Fibroblast of the aortic adventitia (primary cell): ENCODE measurements at places on chromosomes 2 and 18. TPM values are rescaled to one million over a fixed set of nuclear protein-coding genes. Genes with fewer than 3 reads are reported as not detected.

MYCN gene
- not detected in 2 replicates for total RNA-seq

DNA sequence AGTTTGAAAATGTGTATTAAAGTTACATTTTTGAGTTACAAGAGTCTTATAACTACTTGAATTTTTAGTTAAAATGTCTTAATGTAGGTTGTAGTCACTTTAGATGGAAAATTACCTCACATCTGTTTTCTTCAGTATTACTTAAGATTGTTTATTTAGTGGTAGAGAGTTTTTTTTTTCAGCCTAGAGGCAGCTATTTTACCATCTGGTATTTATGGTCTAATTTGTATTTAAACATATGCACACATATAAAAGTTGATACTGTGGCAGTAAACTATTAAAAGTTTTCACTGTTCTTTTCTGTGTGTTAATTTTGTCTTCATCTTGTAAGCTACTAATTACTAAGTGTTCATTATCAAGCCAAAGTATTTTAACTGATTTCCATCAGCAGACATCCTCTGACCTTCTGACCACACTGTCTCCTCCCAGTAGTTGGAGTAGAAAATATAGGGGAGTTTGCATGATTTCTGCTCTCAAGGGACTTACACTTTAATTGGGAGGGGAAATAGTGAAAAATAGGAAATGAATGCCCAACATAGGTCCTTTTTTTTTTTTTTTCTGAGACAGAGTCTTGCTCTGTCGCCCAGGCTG, 4.3 kb downstream of the PMAIP1 start:
- DNase-seq = no peak

UGT1A5 gene
- total RNA-seq = not detected in 2 replicates

CIDEA gene
- total RNA-seq = not detected in 2 replicates

TWIST2 gene
- total RNA-seq = 15.8 and 64.1 TPM in 2 replicates

DNA sequence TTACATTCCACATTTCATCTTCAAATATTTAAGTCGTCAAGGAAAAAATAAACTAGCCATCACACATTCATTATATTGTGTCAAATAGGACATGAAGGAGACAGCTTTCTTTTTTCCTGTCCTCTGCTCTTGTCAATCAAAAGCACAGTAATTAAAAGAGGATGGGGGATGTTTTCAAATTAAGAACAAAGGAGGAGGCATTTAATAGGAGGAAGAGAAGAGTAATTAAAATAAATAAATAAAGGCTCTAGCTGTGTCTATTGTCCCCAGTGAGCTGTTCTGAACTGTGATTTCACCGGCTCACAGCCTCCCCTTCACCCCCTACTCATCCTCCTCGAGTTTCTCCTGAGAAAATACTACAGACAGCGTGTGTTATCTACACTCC, 1377.1 kb upstream of the PIK3C3 start:
- no peak for DNase-seq

DNA sequence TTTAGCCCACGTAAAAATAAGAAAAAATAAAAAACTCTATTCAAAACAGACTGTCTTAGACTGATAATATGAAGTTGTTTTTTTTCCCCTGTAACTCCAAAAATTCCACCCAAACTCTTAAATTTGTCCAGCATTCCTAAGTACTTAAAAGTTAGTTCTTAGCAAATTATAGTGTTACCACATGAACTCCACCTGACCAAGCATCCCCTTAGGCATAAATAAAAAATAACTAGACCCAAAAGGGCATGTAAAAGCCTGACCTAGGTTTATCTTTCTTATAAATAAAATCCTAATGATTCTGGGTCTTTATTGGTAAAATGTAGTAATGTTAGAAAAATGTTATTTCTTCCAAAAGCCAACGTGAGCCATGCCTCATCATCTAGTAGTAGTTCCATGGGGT, 54.3 kb downstream of the TTC21B start:
- DNase-seq = no peak

ANKRD30B gene
- 0.36 and 2.7 TPM in 2 replicates for total RNA-seq

GRCh38 chr2:152493945-152494528, 159.1 kb downstream of the FMNL2 start:
- DNase-seq = no peak

DNA sequence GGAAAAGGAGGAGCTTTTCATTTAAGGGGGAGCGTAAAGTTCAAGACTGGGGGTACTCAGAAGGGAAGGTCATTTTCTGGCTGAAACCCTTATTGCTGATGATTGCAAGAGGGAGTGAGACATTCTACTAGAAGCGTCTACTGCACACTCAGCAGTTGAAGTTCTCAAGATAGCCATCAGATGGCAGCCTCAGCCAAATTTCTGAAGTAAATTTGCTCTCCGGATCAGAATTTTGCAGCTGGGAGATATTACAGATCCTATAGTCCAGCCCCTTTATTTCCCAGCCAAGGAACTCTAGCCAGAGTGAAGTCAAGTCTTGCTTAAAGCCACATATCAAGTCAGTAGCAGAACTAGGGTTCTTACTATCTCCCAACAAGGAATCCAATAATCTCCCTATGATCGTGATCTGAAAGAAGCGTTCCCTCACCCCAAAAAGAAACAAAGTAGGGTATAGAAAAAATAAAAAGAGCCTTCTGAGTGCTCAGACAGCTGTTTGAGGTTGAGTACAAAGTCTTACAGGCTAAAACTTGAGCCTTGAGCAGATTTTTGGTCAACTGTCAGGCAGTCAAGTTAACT, 24.0 kb downstream of the RAX start:
- peak; percentile 95 for DNase-seq

- no peak for DNase-seq
Observed at GRCh38 chr18:77822632-77823031, 573.0 kb downstream of the GALR1 start.

DNA sequence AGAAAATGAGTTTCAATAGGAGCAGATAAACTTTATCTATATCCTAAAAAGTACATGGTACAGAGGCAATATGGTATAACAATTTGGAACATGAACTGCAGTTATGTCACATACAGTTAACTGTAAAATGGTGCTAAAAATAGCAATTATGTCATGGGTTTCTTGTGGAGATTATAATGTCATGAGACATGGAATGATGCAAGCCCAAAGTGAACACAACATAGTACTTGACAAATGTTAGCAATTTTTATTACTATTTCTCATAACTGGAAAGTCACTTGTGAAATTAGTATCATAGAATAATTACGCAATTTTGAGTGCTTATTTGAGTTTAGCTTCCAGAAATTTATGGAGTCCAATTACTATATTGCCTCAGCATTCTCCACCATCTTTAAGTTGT, 1263.4 kb downstream of the DSC3 start:
- DNase-seq = peak; percentile 15

GRCh38 chr18:54616220-54616848, 25.3 kb downstream of the DYNAP start:
- no peak for DNase-seq

LYG2 gene
- not detected in 2 replicates for total RNA-seq

GRCh38 chr2:48306409-48307284, 223.3 kb upstream of the STON1 start:
- peak; percentile 94 for DNase-seq

GRCh38 chr18:62647179-62647578, 68.2 kb upstream of the PHLPP1 start:
- DNase-seq = no peak

OTOS gene
- total RNA-seq = not detected in 2 replicates

- peak; percentile 93 for DNase-seq
Observed at GRCh38 chr2:86453836-86454235, 12.7 kb downstream of the KDM3A start.

DNA sequence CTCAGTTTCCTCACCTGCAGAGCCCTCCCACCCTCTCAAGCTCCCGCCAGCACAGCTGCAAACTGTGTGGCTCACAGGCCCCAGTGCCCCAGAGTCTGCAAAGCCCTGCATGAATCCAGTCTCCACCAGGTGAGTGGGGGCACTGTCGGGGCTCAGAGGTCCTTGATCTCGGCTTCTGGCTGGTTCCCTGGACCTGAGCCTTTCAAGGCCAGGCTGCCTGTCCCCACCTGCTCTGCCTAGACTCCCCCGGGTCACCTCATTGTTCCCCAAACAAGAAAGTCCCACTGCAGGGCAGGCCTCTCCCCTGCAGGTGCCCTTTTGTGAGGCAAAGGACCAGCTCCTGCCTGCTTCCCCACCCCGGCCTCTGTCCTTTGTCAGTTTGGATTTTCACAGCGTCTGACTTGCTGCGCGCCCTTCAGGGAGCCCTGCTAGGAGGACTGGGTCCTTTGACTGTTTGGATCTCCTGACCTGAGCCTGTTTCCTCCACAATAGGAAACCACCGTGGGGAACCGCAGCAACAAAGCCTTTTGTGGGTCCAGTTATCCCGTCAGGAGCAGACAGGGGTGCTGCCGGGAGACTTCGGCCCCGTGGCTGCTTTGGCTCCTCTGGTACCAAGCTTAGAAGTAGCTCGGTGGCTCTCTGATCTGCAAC, 200.5 kb upstream of the HDAC4 start:
- no peak for DNase-seq

GRCh38 chr2:70891572-70892357, 43.9 kb upstream of the ATP6V1B1 start:
- DNase-seq = no peak

DNA sequence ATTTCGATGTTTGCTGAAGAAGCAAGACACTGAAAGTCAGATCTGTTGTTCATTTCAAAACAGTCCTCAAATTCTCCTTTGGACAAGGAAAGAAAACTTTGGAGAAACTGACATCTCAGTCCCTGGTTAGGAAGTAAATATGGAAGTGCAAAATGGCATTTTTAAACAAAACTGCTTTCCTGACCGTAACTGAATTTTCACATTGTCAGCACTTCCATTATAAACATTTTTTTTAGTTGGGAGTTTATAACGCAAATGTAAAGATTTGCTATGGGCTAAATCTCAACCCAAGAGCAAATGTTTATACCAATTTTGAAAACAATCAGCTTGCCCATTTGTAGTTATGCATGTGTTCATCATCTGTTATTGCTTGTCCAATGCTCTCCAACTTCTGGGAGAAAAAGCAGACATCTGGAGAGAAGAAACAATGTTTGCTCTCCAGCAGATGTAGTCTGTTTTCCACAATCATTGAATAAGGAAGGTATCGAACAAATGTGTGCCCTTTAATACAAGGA, 520.1 kb downstream of the ARHGAP15 start:
- DNase-seq = no peak

AKAIN1 gene
- not detected in 2 replicates for total RNA-seq

DNA sequence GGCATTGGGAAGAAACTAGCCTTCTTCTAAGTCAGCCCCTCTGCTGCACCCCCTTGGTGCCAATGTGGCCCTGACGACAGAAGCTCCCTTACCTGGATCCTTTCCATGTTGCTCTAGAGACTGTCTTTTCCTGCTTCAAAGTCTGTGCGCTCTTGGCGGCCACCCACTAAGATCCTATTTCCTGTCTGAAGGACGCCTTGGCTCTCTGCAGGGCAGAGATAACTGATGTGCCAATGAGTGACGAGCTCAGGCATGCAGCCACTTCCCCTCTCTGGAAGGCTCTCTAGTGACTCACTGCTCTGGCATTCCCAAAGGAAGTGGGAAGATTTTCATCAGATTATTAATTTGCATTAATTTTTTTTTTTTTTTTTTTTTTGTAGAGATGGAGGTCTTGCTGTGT, 273.5 kb downstream of the CDH20 start:
- peak; percentile 94 for DNase-seq

DNA sequence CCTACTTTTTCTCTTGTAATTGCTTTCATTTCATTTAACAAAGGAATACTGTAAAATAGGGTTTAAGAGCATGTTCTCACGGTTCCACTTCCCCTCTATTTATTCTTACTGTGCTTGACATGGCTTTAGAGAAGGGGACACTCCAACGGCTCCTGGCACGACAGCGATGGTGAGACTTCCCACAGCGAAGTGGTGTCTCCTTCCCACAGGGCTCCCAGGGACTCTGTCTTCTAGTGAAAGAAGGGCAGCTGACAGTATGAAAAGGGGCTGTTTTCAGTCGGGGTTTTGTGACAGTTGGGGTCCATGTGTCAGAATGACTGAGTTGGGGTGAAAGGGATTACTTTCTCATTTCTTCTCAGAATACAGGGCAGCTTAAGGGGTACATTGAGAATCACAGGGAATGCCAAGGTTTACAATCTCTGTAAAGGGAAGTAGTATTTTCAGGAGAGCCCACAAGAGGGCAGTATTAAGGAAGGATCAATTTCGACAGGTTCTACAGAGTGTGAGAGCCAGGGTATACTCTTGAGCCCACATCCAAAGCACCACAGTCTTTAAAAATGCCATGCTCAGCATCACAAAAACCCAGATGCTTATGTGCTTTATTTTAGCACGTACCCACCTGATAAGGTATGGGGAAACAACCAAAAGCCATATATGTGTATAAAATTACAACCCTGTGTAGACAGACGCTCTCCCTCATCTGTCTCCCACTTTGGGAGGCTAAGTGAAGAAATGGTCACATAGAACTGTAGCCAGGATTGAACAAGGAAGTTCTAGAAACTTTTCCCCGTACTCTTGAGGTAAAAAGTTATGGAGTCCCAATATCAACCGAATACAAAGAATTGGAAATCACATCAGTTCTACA, 31.3 kb upstream of the RAPGEF4 start:
- peak; percentile 28 for DNase-seq

DNA sequence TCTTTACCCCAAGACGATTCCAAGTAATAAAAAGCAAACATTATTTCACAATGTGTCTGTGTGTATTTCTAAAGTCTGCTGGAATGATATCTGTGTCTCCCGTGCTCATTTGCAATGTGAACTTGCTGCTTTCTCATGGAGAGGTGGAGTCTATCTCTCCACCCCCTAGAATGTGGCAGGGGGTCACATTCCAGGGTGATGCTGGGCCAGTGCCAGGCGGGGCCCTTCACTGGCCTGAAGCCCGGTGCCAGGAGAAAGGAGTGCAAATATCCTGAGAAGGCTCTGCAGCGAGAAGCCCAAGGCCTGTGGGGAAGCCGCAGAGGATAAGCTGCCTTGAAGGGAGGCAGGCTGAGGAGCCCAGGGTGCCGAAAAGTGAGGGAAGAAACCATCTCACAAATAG, 26.8 kb upstream of the LDLRAD4 start:
- no peak for DNase-seq

- no peak for DNase-seq
Observed at GRCh38 chr2:84996909-84997308, 25.9 kb downstream of the KCMF1 start.

DNA sequence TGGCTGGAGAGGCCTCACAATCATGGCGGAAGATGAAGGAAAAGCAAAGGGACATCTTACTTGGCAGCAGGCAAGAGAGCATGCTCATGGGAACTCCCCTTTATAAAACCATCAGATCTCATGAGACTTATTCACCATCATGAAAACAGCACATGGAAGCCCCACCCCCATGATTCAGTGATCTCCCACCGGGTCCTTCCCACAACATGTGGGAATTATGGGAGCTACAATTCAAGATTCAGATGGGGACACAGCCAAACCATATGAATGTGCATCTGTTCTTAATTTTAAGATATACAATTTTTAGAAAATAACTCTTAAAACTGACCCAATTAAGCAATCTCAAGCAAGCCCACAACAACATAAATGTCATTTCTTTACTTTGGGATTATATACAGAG, 12.6 kb downstream of the C18orf63 start:
- peak; percentile 46 for DNase-seq
